Aorta (tissue), 5 donors: ENCODE measurements at places on chromosomes 2 and 18. TPM values are rescaled to one million over a fixed set of nuclear protein-coding genes. Genes with fewer than 3 reads are reported as not detected.

GRCh38 chr2:164868563-164869419, 27.2 kb upstream of the COBLL1 start:
- no peak overlapping the region for H3K4me3 ChIP-seq
- H3K36me3 ChIP-seq: no peaks in the 10 kb centered on the region
- no peaks in the 10 kb centered on the region for H3K27me3 ChIP-seq
- no peak overlapping the region for H3K27ac ChIP-seq

- H3K27me3 ChIP-seq: no peaks in the 10 kb centered on the region
- H3K27ac ChIP-seq: no peak overlapping the region
- DNase-seq: no peak
- H3K4me3 ChIP-seq: no peak overlapping the region
- no peaks in the 10 kb centered on the region for H3K36me3 ChIP-seq
Observed at GRCh38 chr2:123502931-123503330, 522.2 kb upstream of the CNTNAP5 start.

GRCh38 chr2:175143191-175143590, 24.8 kb downstream of the ATF2 start:
- H3K36me3 ChIP-seq: no peaks in the 10 kb centered on the region
- no peaks in the 10 kb centered on the region for H3K27me3 ChIP-seq
- H3K4me1 ChIP-seq: no peaks in the 10 kb centered on the region
- no peak overlapping the region for H3K27ac ChIP-seq
- no peak overlapping the region for H3K4me3 ChIP-seq

ZNF385B gene
- 4.6 TPM for total RNA-seq

- no peak overlapping the region for H3K4me3 ChIP-seq
- H3K27me3 ChIP-seq: no peaks in the 10 kb centered on the region
- no peaks in the 10 kb centered on the region for H3K36me3 ChIP-seq
- no peak overlapping the region for H3K27ac ChIP-seq
Observed at GRCh38 chr2:207772081-207772843, 2.6 kb upstream of the FZD5 start.

- no peaks in the 10 kb centered on the region for H3K27me3 ChIP-seq
- DNase-seq: no peak
- H3K4me1 ChIP-seq: no peaks in the 10 kb centered on the region
- no peak overlapping the region for H3K4me3 ChIP-seq
Observed at GRCh38 chr2:67836866-67837265, 225.9 kb downstream of the C1D start.

HOXD9 gene
- 1.8 TPM for total RNA-seq

- no peak overlapping the region for H3K4me3 ChIP-seq
- H3K36me3 ChIP-seq: no peaks in the 10 kb centered on the region
- no peaks in the 10 kb centered on the region for H3K27me3 ChIP-seq
- DNase-seq: no peak
- no peaks in the 10 kb centered on the region for H3K4me1 ChIP-seq
- H3K27ac ChIP-seq: no peak overlapping the region
Observed at GRCh38 chr2:7896940-7897487, 784.8 kb upstream of the ID2 start.

GRCh38 chr2:29463181-29463900, 348.1 kb downstream of the CLIP4 start:
- H3K4me3 ChIP-seq: no peak overlapping the region
- no peaks in the 10 kb centered on the region for H3K27me3 ChIP-seq
- no peaks in the 10 kb centered on the region for H3K4me1 ChIP-seq
- no peak for DNase-seq
- no peak overlapping the region for H3K27ac ChIP-seq

COL4A4 gene
- 15.8 TPM for total RNA-seq

CCL20 gene
- not detected for total RNA-seq

DNA sequence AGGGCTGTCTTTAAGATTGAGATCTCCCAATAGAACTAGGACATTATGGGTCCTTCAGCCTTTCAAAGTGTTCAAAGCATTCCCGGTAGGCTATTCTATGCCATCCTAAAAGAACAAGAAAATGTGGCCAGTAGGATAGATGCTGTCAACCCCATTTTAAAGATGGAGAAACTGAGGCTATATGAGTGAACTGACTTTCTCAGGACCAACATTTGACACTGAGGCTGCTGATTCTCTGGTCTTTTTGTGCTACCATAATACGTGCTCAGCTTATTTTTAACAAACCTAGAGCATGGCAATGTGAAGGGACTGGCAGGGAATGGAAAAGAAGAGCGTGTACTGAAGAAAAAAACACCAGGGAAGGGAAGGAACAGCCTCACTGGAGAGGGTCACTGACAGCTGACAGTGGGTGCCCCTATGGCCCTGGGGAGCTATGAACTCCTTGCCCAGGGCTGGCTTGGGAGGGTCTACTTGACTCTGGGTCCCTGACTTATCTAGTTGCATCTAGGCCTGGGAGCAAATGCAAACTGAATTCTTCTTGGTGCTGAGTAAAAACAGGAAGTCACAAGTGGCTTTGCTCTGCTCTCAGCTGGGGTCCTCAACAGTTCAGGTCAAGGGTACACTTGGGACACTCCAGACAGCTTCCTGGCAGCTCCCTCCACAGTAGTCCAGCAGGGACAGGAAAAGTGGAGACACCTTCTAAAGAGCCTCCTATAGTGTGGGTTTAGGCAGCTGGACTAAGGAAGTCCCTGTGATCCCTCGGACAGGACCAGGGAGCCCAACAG, 2.3 kb downstream of the CYRIA start:
- H3K27ac ChIP-seq: no peak overlapping the region
- no peak overlapping the region for H3K4me3 ChIP-seq
- no peaks in the 10 kb centered on the region for H3K27me3 ChIP-seq
- H3K4me1 ChIP-seq: no peaks in the 10 kb centered on the region
- no peak for DNase-seq

DNA sequence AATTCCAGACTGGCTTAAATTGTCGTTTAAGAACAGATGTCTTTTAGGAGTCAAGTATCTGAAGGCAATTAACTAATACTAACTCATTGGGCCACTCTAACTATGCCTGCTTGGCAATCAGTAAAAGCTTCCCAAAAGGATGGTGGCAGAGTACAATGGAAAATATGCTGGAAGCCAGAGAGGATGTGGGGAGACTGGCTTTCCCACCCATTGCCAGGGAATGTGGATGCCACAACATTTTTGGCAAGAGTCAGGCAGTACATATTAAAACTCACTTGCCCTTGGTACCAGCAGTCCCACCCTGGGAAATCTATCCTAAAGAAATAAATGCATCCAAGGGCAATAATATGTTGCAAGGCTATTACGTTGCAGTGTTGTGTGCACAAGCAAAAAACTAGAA, 74.0 kb upstream of the FZD7 start:
- H3K27me3 ChIP-seq: no peaks in the 10 kb centered on the region
- H3K4me3 ChIP-seq: no peak overlapping the region
- no peaks in the 10 kb centered on the region for H3K36me3 ChIP-seq
- no peak overlapping the region for H3K27ac ChIP-seq
- DNase-seq: no peak
